Stimulated activated CD4-positive, alpha-beta T cell treated with anti-CD3 and anti-CD28 coated beads, Interleukin-1b, Interleukin-23, amount 100 ng/mL, for 24 hours (primary cell): ENCODE measurements at places on chromosomes 13 and 19.

DNA sequence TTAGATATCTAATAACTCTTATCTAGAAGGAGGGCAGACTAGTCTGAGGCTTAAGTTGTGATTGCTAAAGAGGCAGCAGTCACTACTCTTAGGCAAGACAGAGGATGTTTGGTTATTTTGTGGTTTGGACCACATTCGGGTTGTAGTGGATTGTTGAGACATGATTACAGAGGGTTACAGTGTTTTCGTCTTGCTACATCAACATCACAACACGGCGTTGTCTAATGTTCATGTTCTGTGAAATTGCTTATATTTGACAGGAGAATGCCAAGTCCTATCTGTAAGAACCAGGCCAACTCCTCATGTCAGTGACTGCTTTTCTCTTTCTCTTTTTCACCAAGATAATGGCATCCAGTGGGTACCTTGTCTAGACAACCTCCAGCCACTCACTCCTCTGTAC is 16.8 kb upstream of the TM9SF2 start:
- no peak for DNase-seq

- no peak for DNase-seq
These were observed 1276.8 kb downstream of the UQCRFS1 start for GRCh38 chr19:27936139-27936538.

DNA sequence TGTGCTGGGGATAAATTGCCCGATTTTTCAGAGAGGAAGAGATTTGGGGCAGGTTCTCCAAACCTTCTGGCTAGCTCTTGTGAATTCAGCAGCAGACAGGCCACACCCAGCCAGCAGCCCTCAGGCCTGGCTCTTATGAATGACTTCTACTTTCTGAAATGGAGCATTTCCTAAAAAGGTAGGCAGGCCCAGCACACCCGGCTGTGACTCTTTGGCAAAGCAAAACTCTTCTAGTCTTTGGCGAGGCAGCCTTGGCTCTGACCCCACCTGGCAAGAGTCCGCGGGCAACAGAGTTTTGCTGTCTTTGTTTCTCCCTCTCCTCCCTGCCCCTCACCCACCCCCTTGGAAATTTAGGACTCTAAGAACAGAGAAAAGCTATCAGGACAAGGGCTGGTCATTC is 221.2 kb downstream of the ZNF536 start:
- no peak for DNase-seq

DNA sequence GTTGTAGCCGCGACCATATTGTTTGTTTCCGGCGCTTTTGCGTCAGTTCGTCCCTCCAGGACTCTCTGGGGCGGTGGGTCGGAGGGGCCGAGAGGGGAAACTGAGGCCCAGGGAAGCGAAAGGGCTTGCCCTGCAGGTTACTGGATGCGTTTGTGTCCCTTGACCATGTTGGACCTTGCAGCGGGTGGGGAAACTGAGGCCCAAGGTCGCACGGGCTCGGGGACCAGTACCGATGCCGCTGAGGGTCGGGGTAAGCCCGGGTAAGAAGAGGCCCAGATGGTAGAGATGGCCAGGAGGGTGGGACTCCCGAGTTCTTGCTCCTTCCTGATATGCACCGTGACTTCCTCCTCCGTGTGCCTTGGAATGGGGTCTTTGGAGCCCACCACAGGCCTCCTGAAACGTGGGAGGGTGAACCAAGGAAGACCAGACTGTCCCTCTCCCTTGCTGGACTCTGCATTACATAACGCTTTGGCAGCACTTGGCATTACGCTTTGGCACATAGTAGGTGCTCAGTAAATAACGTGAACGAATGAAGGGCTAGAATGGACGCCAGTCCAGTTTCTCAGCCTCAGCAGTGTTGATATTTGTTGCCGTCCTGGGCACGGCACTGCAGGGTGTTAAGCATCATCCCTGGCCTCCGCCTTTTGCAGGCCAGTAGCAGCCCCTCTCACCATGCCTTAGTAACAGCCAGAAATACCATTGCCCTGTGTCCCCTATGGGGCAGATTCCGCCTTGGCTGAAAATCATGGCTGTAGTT is 743 bp downstream of the CHAF1A start:
- DNase-seq, result no peak

- DNase-seq, result no peak
These were observed 20.2 kb downstream of the AP1M1 start for GRCh38 chr19:16217716-16218451.

- no peak for DNase-seq
These were observed 9.2 kb upstream of the WASF3 start for GRCh38 chr13:26548205-26548765.

DNA sequence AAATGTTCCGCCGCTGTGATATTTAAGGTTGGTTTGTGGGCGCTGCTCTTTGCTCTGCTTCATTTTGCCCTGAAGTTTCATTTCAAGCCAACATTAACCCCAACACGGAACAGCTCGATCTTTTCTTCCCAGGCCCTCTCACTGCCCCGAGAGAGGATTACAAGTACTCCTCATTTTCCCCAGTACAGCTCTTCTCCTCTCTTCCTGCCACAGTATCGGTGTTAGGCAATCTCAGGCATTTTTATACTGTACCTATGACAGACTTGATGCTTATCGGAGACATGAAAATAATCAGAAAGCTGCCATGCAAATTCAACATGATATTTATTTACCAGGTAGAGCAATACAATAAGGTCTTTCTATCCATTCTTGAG is 1.3 kb upstream of the EDNRB start:
- DNase-seq, result no peak

DNA sequence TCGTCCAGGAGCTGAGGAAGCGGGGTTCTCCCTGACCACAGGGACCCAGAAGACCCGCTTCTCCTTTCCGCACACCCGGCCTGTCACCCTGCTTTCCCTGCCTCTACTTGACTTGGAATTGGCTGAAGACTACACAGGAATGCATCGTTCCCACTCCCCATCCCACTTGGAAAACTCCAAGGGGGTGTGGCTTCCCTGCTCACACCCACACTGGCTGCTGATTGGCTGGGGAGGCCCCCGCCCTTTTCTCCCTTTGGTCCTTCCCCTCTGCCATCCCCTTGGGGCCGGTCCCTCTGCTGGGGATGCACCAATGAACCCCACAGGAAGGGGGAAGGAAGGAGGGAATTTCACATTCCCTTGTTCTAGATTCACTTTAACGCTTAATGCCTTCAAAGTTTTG is 18.9 kb downstream of the VASP start:
- no peak for DNase-seq

GRCh38 chr13:109545931-109546330 is 240.5 kb downstream of the IRS2 start:
- DNase-seq, result no peak

DNA sequence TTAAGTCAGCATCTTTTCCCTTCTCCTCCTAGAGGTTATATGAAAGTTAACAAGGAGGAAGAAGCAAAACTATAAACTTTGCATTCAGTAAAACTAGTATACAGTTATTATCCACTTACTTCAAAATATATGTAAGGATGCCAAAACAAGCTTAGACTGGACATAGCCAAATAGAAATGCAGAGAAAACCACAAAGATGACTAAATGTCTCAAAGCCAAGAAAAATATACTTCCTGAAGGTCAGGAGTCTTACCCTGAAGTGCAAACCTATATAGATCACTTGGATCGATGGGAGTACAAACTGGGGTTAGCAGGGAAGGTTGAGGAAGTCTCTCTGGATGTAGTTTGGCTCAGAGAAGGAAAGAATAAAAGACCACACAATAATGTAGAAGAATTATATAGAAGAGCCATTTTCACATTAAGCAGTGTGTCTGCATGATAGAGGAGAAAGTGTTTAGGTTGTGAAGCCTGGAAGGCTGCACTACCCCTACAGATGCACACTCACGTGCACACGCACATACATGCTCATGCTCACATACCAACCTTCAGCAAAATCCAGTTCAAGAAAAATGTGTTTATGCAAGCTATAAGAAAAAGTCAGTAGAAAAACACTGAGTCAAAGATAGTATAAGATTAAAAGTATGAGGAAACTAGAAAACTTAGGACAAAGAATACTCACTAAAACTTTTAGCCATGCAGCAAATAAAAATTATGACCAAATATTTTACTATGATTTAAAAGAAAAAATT is 112.1 kb upstream of the RXFP2 start:
- DNase-seq, result no peak

DNA sequence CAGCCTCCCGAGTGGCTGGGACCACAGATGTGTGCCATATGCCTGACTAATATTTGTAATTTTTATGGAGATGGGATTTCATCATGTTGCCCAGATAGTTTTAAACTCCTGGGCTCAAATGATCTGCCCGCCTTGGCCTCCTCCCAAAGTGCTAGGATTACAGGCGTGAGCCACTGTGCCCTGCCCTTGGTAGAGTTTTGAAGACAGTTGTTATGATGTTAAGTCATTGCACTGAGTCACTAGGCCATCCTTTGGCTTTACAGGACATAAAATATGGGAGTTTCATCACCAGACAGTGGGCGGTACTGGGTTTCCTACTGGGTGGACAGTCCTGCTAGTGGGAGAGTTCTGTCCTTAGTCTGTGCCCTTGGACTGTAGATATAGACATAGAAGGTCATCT is 282.5 kb downstream of the ATP8A2 start:
- DNase-seq, result no peak

- no peak for DNase-seq
These were observed 228.6 kb downstream of the LMO7 start for GRCh38 chr13:75864718-75865117.

DNA sequence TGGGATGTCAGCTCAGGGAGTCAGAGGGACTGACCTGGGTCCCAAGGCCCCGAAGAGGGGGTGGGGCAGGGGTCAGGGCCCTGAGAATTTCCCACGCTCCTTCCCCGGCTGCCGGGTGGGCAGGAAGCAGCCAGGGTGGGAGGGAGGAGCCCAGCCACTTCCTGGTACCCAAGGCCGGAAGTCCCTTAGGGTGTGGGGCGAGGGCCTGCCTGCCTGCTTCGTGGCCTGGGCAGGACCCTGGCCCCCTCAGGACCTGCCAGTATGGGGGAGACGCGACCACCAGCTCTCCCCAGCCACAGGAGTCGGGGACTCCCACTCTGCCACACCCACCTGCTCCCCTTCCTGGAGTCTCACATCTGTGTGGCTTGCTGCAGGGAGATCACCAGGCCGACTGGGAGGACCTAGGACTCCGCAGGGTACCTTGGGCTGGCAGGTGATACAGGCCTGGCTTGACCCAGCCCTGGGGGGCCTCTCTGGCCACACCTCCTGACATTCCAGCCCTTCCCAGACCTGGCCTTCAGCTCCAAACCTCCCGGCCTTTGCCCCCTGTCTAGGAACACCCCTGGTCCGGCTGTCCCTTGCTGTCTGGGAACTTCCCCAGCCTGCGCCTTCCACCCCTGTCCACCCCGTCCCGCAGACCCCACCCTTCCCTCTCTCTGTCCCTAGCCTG is 9.8 kb upstream of the CIRBP start:
- DNase-seq, result no peak

DNA sequence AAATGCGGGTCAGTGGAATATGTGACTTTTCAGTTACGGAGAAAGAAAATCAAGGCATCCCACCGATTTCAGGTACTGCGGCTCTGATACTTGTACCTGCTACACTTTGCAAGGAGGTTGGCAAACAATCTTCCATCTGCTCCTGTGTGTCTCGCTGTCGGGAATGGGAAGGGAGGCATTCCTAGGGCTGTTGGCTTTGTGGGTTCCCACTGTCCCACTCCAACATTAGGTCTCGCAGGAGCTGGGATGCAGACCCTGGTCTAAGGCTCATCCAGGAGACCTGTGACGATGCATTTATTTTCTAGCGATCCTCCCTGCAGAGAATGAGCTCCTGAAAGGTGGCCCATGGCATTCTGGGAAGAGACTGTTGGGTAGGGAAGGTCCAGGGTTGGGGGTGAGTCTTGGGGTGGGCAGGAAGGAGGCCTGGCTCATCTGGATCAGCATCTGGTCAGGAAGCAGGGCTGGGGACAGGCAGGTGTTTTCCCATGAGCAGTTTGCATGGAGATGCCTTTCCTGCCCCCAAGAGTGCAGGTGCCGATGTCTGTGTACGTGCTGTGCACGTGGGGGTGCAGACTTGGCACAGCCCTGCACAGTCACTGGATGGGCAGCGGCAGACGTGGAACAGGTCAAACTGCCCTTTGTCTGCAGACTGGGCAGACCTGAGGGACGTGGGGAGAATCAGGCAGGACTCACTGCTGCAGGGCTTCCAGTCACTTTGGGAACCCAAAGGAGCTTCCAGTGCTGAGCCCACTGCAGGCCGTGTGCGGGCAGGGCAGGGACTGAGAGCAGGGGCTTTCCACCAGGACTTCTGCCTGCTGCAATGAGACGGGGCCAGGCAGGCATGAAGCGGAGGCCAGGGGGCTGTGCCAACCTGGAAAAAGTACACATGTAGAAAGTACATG is 152.4 kb downstream of the TEX29 start:
- no peak for DNase-seq

- no peak for DNase-seq
These were observed 44.5 kb downstream of the ACTN4 start for GRCh38 chr19:38691938-38692457.

- DNase-seq, result no peak
These were observed 4.0 kb upstream of the PRAM1 start for GRCh38 chr19:8506402-8506957.

DNA sequence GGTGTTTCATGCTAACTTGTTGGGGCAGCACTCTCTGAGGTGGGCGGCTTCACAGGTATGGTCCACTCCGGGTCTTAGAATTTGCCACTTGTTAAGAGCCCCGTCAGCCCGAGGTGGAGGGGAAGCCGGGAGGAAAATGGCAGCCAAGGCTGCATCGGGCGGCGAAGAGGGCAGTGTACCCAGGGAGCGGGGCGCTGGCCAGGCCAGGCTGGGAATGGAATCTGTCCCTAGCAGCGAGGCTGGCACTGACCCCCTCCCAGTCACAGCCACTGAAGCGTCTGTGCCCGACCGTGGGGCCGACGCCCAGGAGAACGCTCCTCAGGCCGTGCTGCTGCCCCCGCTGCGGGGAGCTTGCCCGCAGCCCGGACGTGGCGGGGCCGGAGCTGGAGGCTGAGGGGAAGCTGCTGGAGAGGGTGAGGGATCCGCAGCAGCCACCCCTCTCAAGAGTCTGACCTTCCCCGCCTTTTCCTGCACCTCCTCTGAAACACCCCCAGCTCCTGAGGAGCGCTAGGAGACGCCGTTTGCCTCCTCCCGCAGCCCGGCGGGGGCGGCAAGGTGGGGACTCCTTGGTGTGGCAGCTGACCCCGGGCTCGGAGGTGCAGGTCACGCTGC is 313.8 kb upstream of the SPRY2 start:
- no peak for DNase-seq
